ENCODE measurements at places on chromosomes 4 and X. TPM values are rescaled to one million over a fixed set of nuclear protein-coding genes. Genes with fewer than 3 reads are reported as not detected.

SMIM10 gene
- total RNA-seq, result 13.8 TPM

CUL4B gene
- total RNA-seq, result 31.7 TPM

CT45A3 gene
- total RNA-seq, result not detected

SLC9A7 gene
- total RNA-seq, result 4.2 TPM

CPZ gene
- total RNA-seq, result 26.3 TPM

SEPTIN11 gene
- 111 TPM for total RNA-seq

GC gene
- total RNA-seq, result not detected

SPRY1 gene
- 185 TPM for total RNA-seq

LIMCH1 gene
- 17.9 TPM for total RNA-seq

RTL9 gene
- total RNA-seq, result not detected

CD38 gene
- 1.2 TPM for total RNA-seq

HERC5 gene
- total RNA-seq, result 5.4 TPM

Measured in vagina (tissue), 2 donors.